Suppressor macrophage treated with lipopolysaccharide for 1 hour (primary cell): ENCODE measurements at places on chromosomes 16 and 17.

DNA sequence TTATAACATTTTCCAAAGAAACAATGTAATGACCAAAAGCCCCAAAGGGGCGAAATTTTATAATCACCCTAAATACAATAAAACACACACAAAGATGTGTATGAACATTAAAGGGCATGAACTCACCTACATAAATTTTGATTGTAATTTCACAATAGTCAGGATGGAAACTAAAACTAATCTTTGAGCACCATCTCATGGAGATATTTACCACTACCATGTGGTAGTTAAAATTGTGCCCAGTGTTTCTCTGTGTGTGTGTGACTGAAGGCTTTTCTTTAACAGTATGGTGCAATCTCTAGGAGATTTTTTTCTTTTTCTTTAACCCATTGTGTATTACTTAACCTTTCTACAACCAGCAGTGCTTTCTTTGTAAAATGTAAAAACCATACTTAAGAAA is 19.7 kb upstream of the MEIOC start:
- DNase-seq = peak; percentile 36

GRCh38 chr17:54867634-54868033 is 33.0 kb upstream of the TOM1L1 start:
- DNase-seq = no peak

GRCh38 chr17:28574526-28574925 is 2.2 kb downstream of the ALDOC start:
- DNase-seq = no peak

DNA sequence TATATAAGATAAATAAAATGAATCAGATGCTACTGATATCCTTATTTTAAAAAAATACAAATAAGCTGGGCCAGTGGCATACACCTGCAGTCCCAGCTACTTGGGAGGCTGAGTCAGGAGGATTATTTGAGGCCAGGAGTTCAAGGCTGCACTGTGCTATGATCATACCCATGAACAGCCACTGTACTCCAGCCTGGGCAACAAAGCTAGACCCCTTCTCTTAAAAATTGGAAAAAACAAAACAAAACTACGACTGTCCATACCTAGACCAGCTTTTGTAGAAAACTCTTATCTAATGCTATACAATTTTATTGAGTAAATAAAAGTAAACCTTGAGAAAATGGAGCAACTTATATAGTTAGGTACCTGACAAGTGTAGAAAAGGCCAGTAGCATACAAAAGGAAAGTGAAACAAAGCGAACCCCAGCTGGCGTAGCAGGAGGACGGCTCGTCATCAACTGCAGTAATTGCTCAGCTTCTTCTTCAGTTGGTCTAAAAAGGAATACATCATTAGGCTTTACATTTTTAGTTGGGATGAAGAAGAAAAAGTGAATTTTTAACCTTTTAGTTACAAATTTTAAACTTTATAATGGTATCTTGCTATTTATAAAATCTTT is 23.6 kb downstream of the INTS2 start:
- no peak for DNase-seq

DNA sequence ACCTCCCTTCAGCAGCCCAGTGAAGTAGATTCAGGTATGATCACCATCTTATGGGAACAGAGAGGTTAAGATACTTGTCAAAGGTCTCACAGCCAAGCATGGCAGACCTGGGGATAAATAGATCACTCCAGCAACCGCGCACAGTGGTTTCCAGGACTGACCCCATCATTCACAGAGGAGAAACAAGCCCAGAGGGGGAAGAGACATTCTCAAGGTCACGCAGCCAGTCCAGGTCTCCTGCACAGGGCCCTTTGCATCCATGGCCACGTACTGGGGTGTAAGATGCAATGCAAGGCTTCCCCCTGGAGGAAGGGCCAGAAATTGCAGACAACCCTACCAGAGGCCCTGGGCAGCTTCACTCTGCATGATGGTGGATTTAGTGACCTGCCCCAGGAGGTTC is 19.9 kb downstream of the TLE7 start:
- DNase-seq = peak; percentile 52

DNA sequence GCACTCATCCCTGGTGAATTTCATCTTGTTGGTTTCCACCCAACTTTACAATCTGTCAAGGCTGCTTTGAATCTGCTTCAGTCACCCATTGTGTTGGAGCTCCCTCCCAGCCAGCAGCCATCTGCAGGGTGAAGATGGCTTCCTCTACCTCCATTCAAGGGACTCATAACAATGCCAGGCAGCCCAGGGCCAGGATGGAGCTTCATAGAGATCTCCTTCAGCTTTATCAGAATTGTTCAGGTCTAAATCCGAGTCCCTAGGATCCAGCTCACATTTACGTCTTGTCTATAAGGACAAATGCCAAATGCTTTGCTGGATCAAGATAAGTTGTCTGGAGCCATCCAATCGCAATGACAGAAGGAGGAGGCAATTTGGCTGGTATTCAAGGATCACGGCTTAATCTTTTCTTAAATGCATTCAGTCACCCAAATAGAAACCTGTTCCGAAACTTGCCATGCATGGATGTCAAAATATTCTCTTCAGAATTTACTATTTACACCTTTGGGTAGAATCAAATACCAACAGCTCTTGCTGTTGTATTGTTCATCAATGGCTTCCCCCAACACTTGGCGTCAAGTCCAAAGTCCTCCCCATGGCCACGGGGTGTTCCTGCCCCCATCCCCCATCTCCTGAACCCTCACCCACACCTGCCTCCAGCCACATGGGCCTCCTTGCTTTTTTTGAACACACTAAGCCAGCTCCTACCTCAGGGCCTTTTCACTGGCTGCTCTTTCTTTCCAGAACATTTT is 3.8 kb upstream of the FAM171A2 start:
- no peak for DNase-seq

DNA sequence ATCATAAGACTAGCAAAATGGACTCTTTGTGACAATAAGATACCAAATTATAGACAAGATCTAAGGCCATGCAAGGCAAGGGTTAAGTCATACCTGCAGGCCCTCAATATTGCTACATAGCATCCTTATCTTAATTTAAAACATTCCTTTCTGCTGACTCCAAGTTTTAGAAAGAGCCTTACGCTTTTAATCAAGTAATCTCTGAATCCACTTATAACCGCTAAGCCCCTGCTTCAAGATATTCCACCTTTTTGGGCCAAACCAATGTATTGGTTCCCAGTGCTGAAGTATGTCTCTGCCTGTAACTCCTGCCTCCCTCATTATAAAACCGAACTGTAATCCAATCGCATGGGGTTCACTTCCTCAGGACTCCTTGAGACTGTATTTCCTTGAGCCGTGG is 255.4 kb downstream of the PHKB start:
- no peak for DNase-seq

- no peak for DNase-seq
These were observed 1.3 kb upstream of the TRPV1 start for GRCh38 chr17:3610523-3610922.

- DNase-seq = no peak
These were observed 275.1 kb upstream of the HSBP1 start for GRCh38 chr16:83532634-83533033.

GRCh38 chr16:16096121-16096857 is 127.0 kb downstream of the ABCC6 start:
- no peak for DNase-seq

DNA sequence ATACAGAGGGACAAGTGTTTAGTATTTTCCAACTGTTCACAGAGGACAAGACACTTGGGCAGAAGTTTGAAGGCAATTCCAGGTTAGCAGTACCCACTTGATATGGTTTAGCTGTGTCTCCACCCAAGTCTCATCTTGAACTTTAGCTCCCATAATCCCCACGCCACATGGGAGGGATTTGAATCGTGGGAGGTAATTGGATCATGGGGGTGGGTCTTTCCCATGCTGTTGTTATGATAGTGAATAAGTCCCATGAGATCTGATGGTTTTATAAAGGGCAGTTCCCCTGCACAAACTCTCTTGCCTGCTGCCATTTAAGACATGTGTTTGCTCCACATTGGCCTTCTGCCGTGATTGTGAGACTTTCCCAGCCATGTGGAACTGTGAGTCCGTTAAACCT is 668.9 kb downstream of the MAF start:
- DNase-seq = no peak

DNA sequence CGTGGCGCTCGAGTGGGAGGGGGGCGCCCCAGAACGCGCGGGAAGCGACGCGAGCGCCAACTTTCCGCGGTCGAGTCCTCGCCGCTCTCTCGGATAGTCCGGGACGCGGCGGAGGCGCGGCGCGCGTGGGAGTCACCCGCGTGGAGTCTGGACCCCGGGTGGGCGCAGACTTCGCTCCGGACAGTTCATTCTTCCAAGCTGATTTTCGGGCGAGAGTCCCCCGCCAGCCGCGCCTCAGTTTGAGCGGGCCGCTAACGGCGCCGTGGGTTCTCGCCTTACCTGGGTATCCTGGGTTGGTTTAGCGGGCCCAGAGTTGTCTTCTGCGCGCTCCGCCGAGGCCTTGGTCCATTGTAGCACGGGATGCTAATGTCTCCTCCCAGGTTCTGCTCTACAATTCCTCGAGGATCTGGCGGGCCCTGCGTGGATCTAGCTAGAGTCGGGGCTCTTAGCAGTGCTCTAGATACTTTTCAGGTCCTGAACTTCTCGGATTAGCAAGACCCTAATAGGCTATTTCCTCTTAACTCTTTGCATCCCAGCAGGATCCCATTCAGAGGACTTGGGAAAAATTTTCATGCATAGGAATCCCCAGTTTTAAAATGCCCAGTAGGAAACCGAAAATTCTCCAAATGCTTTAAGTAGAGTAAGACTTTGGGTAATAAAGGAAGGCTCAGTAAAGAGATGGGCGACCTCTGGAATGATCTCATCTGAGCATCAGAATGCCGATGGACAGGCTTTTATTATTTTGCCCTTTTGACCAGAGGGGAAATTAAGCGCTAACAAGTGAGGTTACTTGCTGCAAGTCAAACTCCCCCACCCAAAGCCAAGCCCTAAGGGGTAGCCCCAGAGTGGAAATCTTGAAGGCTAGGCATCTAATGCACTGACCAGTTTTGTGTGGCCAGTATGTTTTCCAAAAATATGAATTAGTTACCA is 537 bp upstream of the GJC1 start:
- DNase-seq = no peak

- DNase-seq = no peak
These were observed 100.5 kb downstream of the AIPL1 start for GRCh38 chr17:6334386-6334785.

DNA sequence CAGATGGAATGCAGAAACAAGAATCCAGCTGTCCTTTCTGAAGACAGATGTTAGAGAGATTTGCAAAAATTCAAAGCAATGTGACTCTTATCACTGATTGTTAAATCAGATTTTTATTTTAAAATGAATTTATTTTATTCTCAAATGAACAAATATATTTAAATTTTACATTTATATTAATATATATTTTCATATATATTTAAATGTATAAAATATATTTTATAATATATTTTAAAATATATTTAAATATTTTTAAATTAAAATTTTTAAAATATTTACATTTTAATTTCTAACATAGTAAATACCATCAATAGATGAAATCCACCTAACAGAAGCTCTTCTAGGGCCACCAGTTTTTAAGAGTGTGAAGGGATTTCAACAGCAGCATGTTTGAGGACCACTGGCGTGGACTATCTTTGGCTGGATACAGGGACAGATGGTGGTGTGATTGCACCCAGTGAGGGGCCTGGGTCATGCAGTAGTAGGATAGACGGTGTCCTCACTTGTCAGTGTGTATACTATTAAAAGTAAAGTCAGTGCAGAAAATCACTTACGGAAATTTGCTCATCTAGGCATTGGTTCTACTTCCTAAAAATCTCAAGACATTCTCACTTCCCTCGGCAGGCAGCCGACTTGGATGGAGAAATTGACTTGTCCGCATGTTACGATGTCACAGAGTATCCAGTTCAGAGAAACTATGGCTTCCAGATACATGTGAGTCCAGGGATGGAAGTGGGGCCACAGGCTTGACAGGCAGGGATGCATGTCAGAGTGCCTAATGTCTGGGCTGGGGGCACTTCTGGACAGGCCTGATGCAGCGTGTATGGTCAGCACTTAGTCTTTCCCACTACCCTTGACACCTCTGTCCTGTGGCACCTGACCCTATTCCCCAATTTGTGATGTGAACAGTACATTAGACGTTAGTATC is 56.3 kb downstream of the PLD6 start:
- DNase-seq = peak; percentile 73

- DNase-seq = no peak
These were observed 26.6 kb downstream of the SMARCE1 start for GRCh38 chr17:40621019-40621418.

DNA sequence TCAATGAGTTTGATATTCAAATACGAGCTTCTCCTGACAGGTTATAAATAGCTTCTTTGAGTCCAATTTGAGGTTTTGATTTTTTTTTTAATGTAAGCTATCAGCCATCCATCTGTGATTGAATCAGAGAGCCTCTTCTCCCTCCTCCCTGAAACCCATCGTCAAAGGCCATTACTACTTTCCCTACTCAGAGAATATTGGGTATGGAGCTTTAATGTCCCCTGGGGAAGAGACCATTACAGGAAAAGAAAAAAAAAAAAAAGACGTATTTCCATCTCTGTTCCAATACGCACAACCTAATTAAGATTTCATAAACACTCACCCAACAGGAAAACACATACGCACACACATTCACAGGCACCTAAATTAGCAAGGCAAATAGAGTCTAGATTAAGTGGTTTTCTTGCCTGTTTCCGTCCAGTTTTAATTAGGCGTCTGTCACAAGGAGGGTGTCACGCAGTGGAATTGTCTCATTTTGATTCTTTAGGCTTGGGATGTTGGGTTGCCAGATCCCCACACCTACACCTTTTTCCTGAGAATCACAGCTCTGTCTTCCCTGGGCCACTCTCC is 194.3 kb upstream of the RPL38 start:
- no peak for DNase-seq

- DNase-seq = peak; percentile 84
These were observed 62.4 kb downstream of the BAIAP2 start for GRCh38 chr17:81097134-81097942.

GRCh38 chr17:44197980-44198720 is 1.5 kb downstream of the ATXN7L3 start:
- peak; percentile 64 for DNase-seq

GRCh38 chr17:53736516-53737240 is 86.0 kb upstream of the KIF2B start:
- DNase-seq = no peak

DNA sequence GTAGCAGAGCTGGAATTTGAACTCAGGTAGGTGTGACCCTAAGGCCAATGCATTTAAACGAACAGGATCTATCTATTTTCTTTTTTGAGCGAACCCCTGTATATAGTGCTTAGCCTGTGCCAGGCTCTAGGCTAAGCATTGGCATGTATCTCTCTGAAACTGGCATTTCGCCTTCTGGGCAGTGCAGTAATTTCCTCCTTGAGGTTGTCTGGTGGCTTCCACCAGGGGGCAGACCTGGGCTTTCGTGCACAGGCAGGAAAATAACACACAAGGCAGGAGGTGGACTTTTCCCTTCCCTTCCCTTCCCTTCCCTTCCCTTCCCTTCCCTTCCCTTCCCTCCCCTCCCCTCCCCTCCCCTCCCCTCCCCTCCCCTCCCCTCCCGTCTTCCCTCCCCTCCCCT is 34.4 kb upstream of the PRKCB start:
- peak; percentile 92 for DNase-seq

- no peak for DNase-seq
These were observed 114.5 kb downstream of the AXIN2 start for GRCh38 chr17:65446838-65447526.
